ENCODE measurements at places on chromosomes 4 and X. TPM values are rescaled to one million over a fixed set of nuclear protein-coding genes. Genes with fewer than 3 reads are reported as not detected.

GRCh38 chr4:7744142-7744804 lies 195.4 kb downstream of the AFAP1 start:
- no peaks in the 10 kb centered on the region for H3K27me3 ChIP-seq
- H3K27ac ChIP-seq = no peak overlapping the region
- H3K4me1 ChIP-seq = peaks cover 13% of the 10 kb centered on the region
- no peaks in the 10 kb centered on the region for H3K36me3 ChIP-seq
- no peak overlapping the region for H3K4me3 ChIP-seq

DNA sequence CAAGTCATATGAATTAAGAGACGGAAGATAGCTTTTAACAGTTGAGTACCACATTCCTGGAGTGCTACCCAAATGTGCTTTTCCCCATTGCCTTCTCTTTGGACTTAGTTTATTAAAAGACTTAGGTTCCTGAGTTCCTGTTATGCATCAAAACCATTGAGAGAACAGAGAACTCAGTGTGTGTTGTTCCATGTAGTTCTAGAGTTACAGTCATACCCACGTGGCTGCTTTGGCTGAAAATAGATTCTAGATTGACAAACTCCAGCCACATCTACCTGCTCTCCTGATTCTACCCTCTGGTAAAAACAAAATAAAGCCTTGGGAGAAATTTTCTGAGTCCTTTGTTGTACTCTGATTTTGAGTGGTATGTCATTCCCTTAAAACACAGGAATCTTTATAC lies 385.4 kb downstream of the IL15 start:
- no peaks in the 10 kb centered on the region for H3K4me1 ChIP-seq
- no peak for DNase-seq
- H3K27ac ChIP-seq = no peak overlapping the region
- H3K4me3 ChIP-seq = no peak overlapping the region
- H3K27me3 ChIP-seq = no peaks in the 10 kb centered on the region

DNA sequence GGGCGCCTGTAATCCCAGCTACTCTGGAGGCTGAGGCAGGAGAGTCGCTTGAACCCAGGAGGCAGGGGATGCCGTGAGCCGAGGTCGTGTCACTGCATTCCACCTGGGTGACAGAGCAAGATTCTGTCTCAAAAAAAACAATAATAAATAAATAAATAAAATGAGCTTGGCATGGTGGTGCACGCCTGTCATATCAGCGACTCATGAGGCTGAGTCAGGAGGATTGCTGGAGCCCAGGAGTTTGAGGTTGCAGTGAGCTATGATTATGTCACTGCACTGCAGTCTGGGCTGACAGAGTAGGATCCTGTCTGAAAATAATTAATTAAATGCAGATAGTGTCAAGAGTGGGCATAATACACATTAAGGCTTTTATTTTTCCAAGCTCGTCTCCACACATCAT lies 77.5 kb downstream of the DHRSX start:
- no peak for DNase-seq
- H3K36me3 ChIP-seq = no peaks in the 10 kb centered on the region
- H3K27ac ChIP-seq = no peak overlapping the region
- no peaks in the 10 kb centered on the region for H3K27me3 ChIP-seq
- H3K4me1 ChIP-seq = no peaks in the 10 kb centered on the region

- no peak for DNase-seq
- H3K36me3 ChIP-seq = no peaks in the 10 kb centered on the region
- no peaks in the 10 kb centered on the region for H3K4me1 ChIP-seq
- H3K4me3 ChIP-seq = no peak overlapping the region
- H3K27me3 ChIP-seq = no peaks in the 10 kb centered on the region
Observed at GRCh38 chr4:117400039-117400835, 314.9 kb upstream of the TRAM1L1 start.

- no peaks in the 10 kb centered on the region for H3K4me1 ChIP-seq
- H3K27me3 ChIP-seq = no peaks in the 10 kb centered on the region
- DNase-seq = no peak
- no peak overlapping the region for H3K27ac ChIP-seq
Observed at GRCh38 chr4:43471950-43472349, 579.4 kb downstream of the GRXCR1 start.

GRCh38 chr4:95217197-95217596 lies 331.6 kb downstream of the UNC5C start:
- peaks cover 6% of the 10 kb centered on the region for H3K4me1 ChIP-seq
- H3K36me3 ChIP-seq = no peaks in the 10 kb centered on the region
- no peak overlapping the region for H3K27ac ChIP-seq
- DNase-seq = no peak

DNA sequence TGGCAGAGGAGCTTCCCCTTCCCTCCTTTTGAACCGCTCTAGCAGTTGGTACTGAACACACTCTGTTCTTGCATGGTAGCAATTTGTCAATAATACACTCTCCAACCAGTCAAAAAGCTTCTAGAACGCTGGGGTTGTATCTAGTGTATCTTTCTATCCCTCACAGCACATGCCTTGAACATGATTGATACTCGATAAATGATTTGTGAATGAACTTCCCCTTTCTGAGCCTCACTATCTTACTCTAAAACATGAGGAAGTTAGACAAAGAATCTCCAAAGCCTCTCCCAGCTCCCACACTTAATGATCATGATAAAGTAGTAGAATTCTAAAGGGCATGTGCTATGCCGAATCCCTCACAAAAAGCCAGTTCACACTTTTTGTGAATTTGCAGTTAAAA lies 64.4 kb downstream of the DLG3 start:
- no peak for DNase-seq
- no peaks in the 10 kb centered on the region for H3K36me3 ChIP-seq
- H3K4me3 ChIP-seq = no peak overlapping the region

- no peaks in the 10 kb centered on the region for H3K4me1 ChIP-seq
- no peak overlapping the region for H3K4me3 ChIP-seq
- DNase-seq = no peak
- H3K27ac ChIP-seq = no peak overlapping the region
- H3K27me3 ChIP-seq = no peaks in the 10 kb centered on the region
- H3K36me3 ChIP-seq = no peaks in the 10 kb centered on the region
Observed at GRCh38 chr4:25792876-25793275, 69.9 kb downstream of the SEL1L3 start.

GRCh38 chr4:60812811-60813210 lies 387.3 kb upstream of the ADGRL3 start:
- no peak overlapping the region for H3K27ac ChIP-seq
- DNase-seq = no peak
- H3K4me3 ChIP-seq = no peak overlapping the region
- H3K36me3 ChIP-seq = no peaks in the 10 kb centered on the region
- no peaks in the 10 kb centered on the region for H3K4me1 ChIP-seq

GRCh38 chrX:136866337-136867095 lies 14.0 kb downstream of the RBMX start:
- no peak for DNase-seq
- H3K36me3 ChIP-seq = no peaks in the 10 kb centered on the region
- H3K4me1 ChIP-seq = peaks cover 9% of the 10 kb centered on the region
- no peak overlapping the region for H3K27ac ChIP-seq
- H3K4me3 ChIP-seq = no peak overlapping the region

ASB12 gene
- not detected for total RNA-seq

NFKB1 gene
- 39.8 TPM for total RNA-seq

PRSS12 gene
- 4.0 TPM for total RNA-seq

NKX3-2 gene
- not detected for total RNA-seq

Measured in left lung (tissue), 14 donors.